ENCODE measurements at places on chromosomes 3 and 15.

- DNase-seq = no peak
Observed at GRCh38 chr15:52291204-52291603, 4.4 kb downstream of the MYO5C start.

DNA sequence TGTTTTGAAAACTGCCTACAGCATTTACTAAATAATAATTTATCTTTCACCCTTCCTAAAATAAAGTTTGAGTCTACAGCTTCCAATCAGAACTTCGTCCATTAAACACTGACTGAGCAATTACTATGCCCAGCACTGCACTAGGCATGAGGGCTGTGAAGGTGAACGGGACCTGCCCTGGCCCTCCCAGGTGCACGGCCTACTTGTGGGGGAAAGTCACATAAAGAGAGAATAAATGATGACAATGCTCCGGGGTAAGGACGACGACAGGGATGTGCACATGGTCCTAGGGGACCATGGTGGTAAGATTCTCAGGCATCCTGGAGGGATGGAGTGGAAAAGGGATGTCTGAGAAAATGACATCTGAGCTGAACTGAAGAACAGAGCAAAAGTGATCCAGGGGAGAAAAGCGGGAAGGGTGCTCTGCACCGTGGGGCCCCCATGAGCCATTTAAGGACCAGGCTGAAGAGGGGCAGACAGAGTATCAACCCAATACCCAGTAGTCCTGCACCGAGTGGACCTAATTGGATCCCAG, 11.5 kb downstream of the PLA2G4F start:
- DNase-seq = no peak

GRCh38 chr15:49040151-49040550, 6.1 kb downstream of the SECISBP2L start:
- DNase-seq = no peak

DNA sequence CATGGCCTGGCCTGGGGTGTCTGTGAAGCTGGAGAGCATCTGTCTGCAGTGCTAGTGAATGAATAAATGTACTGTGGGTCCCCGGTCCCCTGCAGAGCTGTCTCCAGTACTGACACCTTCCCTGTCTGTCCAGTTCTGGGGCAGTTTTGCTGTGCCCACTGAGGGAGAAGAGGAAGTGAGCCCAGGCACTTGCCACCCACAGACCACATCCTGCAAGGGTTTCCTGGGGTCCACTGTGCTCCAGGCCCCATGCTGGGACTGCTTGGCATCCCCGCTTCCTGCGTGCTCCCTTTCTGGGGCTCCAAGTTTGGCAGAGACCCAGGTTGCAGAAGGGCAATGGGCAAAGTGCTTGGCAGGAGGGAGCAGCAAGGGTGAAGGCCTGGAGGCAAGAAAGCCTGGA, 4.9 kb upstream of the SLC6A6 start:
- no peak for DNase-seq

DNA sequence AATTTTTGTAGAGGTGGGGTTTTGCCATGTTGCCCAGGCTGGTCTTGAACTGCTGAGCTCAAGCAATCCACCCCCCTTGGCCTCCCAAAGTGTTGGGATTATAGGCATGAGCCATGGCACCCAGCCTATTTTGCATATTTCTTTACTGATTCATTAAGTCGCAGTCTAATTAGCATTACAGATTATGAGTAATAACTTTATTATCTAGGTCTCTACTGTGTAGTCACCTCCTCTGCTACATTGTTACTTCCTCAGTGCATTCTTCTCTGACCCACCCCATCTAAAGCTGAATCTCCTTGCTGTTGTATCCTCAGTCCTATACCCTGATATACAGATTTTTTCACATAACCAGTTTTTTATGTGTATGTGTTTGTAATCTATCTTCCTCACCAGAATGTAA, 61.7 kb downstream of the TFDP2 start:
- no peak for DNase-seq

GRCh38 chr15:98386561-98386960, 261.8 kb upstream of the IGF1R start:
- DNase-seq = no peak

DNA sequence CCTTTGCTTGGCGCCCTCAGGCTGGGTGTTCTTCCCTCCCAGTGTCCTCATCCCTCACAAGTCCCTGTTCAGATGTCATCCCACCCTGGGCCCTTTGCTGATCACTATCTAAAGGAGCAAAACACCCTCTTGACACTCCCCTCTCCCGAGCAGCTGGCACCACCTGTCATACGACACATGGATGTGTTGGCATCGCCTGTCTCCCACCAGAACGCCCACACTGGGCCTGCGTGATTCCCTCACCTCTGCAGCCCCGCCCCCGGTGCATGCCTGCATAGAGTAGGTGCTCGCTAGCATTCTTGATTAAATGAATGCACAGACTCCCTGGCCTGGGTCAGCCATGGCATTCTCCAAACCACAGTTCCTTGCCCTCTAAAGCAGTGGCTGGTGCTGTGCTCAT, 75.8 kb downstream of the DNAJB8 start:
- no peak for DNase-seq

DNA sequence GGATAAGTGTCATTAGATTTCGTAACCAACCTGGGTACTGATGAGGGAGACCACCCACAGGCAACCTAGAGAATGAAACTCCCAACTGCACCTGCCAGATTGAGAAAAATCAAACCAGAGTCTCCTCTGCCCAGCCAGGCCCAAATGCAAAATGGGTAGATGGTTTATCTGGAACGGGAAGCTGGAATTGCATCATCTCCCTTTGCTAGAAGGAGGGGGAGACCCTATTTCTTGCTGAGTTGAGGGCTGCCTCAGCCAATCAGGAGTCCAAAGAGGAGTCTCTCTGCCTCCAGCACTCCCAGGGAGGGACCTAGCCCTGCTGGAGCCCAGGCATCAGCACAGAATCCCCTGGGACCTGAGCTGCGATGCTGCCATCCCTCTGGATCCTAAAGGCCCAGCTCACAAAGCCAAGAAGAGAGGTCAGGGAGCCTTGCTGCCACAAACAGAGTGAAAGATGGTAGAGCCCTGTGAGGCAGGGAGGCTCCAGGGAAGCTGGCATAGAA, 8.1 kb downstream of the RMDN3 start:
- DNase-seq = no peak

DNA sequence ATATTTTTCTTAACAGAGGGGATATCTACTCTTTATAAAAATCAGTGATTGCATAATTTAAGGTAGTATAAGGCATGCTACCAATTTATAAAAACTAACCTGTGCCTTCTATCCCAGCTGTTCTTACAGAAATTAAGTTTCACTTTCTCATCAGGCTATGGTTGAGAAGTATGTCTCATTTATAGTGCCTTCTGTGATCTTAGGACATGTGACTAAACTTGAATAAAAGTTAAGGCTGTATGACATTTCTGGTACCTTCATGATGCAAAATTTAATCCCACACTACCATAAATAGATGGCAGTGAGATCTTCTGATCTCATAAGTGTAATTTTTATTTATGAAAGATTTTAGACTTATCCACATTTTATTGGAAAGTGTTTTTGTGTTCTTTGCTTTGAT, 12.6 kb downstream of the TIPARP start:
- no peak for DNase-seq

GRCh38 chr3:138455801-138456716, 21.6 kb downstream of the ESYT3 start:
- DNase-seq = no peak

DNA sequence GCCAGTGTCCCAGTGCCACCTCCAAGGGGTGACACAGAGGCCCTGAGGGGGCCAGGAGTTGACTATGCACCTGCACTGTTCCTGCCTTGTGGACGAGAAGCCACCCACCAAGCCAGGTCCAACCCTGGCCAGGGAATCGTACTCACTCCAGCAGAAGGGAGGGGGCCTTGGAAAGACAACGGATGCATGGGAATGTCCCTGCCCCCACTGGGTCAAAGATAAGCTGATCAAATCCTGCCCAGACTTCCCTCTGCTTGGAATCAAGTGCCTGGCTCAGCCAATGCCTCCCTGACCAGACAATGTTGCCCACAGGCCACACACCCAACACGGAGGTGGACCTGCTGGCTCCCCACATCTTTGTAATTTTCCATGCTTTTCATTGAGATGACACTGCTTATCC, 23.9 kb downstream of the CACNA2D2 start:
- DNase-seq = no peak

Data from stimulated activated CD8-positive, alpha-beta memory T cell treated with anti-CD3 and anti-CD28 coated beads, Interleukin-2, amount 100 ng/mL, for 1 hour (primary cell).